ENCODE measurements at places on chromosomes 7 and 10. TPM values are rescaled to one million over a fixed set of nuclear protein-coding genes. Genes with fewer than 3 reads are reported as not detected.

GRCh38 chr10:1420661-1421362 is 316.5 kb downstream of the ADARB2 start:
- DNase-seq: peak; percentile 64
- H3K27me3 ChIP-seq: no peaks in the 10 kb centered on the region
- no peak overlapping the region for H3K27ac ChIP-seq
- H3K4me1 ChIP-seq: no peaks in the 10 kb centered on the region

DNA sequence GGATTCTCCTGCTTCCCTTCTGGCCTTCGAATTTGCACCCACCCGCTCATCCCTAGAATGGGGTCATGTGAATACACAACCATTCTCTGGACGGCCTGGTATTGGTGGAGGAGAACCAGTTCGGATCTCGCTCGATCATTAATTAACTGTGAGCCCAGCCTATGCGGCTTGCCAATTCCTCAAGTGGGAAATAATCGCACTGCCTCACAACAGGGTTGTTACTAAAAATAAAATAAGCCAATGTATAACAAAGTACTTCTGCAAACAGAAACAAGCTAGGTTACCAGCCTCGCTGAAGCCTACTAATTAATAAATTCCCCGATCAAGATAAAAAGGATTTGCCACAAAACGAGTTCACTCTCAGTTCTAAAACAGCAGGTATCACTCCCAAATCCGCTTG is 16.2 kb downstream of the CTBP2 start:
- peaks cover 65% of the 10 kb centered on the region for H3K4me1 ChIP-seq
- no peak overlapping the region for H3K27ac ChIP-seq
- no peaks in the 10 kb centered on the region for H3K36me3 ChIP-seq
- no peaks in the 10 kb centered on the region for H3K27me3 ChIP-seq

GRCh38 chr7:130940326-130940725 is 206.3 kb upstream of the KLF14 start:
- no peak for DNase-seq
- H3K27me3 ChIP-seq: no peaks in the 10 kb centered on the region
- H3K36me3 ChIP-seq: no peaks in the 10 kb centered on the region
- H3K4me3 ChIP-seq: peak overlapping the region; percentile 60

Gene TMEM213
- total RNA-seq: not detected

- H3K27me3 ChIP-seq: peaks cover 39% of the 10 kb centered on the region
- H3K4me1 ChIP-seq: peaks cover 8% of the 10 kb centered on the region
- no peak within 1 kb of the TSS for H3K27ac ChIP-seq
Observed at GRCh38 chr10:123147635-123148413, at the start of gene HMX2. Gene HMX2, plus strand, starts transcription at chr10:123148136. Its CDS starts 243 bp downstream, at chr10:123148379.

DNA sequence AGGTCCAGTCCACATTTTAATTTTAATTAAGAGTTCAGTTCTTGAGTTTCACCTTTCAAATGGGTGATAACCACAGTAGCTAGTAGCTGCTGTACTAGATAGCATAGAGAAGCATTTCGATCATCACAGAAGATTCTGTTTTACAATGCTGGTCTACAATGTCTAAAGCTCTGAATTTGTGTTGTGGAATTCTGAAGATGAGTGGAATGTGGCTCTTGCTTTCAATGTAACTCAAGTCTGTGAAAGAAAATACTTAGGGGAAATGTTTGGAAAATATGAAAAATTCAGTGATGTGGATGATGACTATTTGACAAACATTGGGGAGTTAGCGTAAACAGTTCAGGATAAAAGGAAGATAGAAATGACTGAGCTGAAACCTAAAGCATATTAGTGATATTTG is 139.4 kb downstream of the GNAT3 start:
- no peak overlapping the region for H3K4me3 ChIP-seq
- no peaks in the 10 kb centered on the region for H3K36me3 ChIP-seq
- H3K27ac ChIP-seq: no peak overlapping the region
- DNase-seq: no peak

DNA sequence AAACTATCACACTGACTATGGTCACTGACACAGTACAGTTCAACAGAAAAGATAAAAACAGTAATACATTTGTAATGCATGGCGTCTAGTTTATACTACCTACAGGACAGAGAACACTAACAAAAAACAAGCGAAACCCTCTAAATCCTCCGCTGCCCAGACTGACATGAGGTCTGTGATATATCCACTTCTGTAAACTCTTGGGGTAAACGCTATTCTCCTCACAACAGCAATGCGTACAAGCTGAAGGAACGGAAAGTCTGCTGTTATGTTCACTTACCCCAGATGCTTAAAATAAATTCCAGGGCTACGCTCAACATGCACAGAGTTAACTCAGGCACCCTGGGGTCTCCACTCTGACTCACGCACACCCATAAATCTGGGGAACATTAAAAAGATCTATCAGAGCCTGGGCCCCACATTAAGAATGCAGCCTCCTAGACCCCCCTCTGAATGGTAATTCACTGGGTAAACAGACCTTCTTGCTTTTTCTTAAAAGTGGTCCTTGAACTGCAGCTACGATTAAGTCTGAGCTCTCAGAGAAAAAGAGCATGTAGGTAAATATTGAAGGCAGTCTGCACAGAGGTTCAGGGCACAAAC is 105.6 kb downstream of the CTBP2 start:
- H3K4me1 ChIP-seq: peaks cover 70% of the 10 kb centered on the region
- no peak for DNase-seq
- no peaks in the 10 kb centered on the region for H3K36me3 ChIP-seq
- peak overlapping the region; percentile 99 for H3K27ac ChIP-seq
- no peaks in the 10 kb centered on the region for H3K27me3 ChIP-seq

GRCh38 chr7:101084865-101085161 is 468 bp upstream of the TRIM56 start:
- DNase-seq: no peak
- H3K4me1 ChIP-seq: peaks cover 6% of the 10 kb centered on the region
- H3K27me3 ChIP-seq: no peaks in the 10 kb centered on the region
- H3K27ac ChIP-seq: peak overlapping the region; percentile 92
- H3K4me3 ChIP-seq: peak overlapping the region; percentile 77

DNA sequence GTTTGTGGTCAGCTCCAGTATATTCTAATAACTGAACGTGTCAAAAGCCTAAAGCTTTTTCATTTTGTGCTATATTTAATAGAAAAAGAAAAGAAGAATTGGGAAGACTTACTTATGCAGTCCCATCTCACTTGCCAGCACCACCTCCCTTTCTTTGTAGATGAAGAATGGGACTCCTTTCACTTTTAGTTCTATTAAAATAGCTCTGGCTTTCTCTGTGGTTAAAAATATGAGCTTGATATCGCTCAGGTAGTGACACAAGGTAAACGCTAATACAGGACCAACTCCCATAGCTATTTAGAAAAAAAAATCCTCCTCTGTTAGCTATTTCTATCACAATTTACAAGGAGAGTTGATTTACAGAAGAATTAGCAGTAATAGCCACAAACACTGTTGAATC is 176.8 kb downstream of the PDE1C start:
- no peak overlapping the region for H3K4me3 ChIP-seq
- H3K27me3 ChIP-seq: no peaks in the 10 kb centered on the region
- H3K4me1 ChIP-seq: no peaks in the 10 kb centered on the region
- no peak overlapping the region for H3K27ac ChIP-seq
- H3K36me3 ChIP-seq: no peaks in the 10 kb centered on the region

Gene GBX1
- total RNA-seq: not detected

DNA sequence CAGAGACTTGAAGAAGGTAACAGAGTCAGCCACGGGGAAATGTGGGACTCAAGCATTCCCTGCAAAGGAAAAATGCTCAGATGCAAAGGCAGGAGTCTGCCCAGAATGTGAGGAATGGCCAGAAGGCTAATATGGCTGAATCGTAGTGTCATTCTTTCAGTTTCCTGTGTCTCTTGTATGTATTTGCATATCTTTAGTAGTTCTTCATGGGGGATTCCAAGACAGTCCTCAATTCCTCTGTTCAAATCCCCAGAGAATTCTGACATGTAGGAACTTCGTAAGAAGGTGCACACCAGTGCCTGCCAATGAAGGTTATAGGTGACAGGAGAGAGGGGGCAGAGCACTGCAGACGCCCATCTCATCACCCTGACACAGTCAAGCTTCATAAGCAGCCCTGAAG is 154.4 kb downstream of the CACNB2 start:
- no peaks in the 10 kb centered on the region for H3K36me3 ChIP-seq
- H3K4me3 ChIP-seq: no peak overlapping the region
- no peaks in the 10 kb centered on the region for H3K4me1 ChIP-seq
- no peak for DNase-seq

GRCh38 chr7:140391634-140392033 is 6.7 kb downstream of the SLC37A3 start:
- DNase-seq: no peak
- H3K27me3 ChIP-seq: no peaks in the 10 kb centered on the region
- no peak overlapping the region for H3K27ac ChIP-seq
- H3K4me1 ChIP-seq: no peaks in the 10 kb centered on the region
- H3K36me3 ChIP-seq: no peaks in the 10 kb centered on the region

- no peak for DNase-seq
- peaks cover 28% of the 10 kb centered on the region for H3K4me1 ChIP-seq
- no peaks in the 10 kb centered on the region for H3K36me3 ChIP-seq
- H3K27ac ChIP-seq: peak overlapping the region; percentile 79
- H3K27me3 ChIP-seq: no peaks in the 10 kb centered on the region
Observed at GRCh38 chr10:3748484-3748883, 36.5 kb downstream of the KLF6 start.

Data from ascending aorta (tissue), 2 donors.